Stimulated activated CD4-positive, alpha-beta T cell treated with anti-CD3 and anti-CD28 coated beads, Interleukin-2, amount 100 ng/mL, for 48 hours (primary cell): ENCODE measurements at places on chromosomes 1 and 21.

DNA sequence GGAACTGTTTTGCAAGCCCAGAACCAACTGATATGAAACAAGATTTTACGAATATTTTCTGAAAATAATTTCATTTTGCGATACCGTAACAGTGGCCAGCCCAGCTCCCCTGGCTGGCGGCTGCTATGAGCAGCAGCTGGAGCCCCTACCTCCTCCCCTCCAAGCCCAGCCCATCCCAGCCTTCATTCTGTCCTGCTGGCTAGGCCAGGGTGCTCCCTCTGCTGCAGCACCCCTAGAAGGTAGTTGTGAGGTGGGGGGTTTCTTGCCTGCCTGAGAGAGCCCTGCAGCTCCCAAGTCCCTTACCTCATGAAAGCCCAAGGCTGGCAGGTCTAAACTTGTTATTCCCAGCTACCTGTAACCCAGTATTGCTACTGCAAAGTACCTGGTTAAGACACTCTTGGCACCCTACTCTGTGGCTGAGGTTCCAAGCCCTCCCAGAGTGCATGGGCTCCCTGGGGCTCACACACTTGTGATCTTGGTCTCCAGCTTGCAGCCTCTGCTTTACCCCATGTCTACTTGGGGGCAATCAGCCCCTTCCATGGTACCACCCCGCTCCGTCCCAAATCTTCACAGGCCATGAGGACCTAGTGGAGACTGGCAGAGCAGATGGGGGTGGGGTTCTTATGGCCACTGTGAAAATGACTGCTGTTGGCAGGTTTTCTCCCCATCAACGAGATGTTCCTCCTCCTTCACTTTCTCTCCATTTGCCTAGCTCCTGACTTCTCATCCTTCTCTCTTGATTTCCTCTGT lies 239.8 kb downstream of the TRABD2B start:
- no peak for DNase-seq

- no peak for DNase-seq
These were observed 30.0 kb downstream of the PRRC2C start for GRCh38 chr1:171515299-171515698.

DNA sequence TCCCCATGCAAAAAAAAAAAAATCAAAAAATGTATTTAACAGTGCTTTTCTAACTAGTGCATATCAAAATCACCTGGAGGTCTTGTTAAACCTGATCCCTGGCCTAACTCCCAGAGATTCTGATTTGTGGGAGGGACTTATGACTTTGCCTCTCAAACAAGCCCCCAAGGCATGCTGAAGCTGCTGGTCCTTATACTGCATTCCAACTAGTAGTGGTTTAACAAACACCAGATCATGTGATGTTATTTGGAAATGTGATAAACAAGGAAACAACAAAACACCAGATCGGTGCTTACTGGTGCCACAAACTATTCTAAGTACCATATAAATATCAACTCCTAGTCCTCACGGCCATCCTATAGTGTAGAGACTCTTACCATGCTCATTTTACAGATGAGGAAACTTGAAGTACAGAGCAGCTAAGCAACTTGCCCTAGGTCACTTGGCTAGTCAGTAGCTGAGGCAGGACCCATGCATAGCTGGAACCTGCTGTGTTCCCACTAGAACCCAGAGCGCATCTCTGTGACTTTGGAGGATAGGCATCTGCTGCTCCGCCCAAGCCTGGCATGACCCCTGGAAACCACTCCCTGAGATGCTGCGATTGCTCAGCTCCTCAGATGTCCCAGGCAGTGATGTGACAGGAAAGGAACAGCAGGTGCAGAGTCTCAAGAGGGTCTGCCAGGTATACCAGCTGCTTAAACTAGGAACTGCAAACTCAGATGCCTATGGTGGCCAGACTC lies 38.1 kb downstream of the SOX13 start:
- DNase-seq, result no peak

GRCh38 chr1:209107535-209107934 lies 476.0 kb upstream of the CAMK1G start:
- no peak for DNase-seq

- no peak for DNase-seq
These were observed 168.0 kb upstream of the NR5A2 start for GRCh38 chr1:199859491-199859933.

GRCh38 chr1:167165948-167166689 lies 54.6 kb upstream of the POU2F1 start:
- no peak for DNase-seq

- DNase-seq, result no peak
These were observed 363.5 kb upstream of the ST6GALNAC5 start for GRCh38 chr1:76503736-76504135.
